Activated CD4-positive, alpha-beta T cell treated with anti-CD3 and anti-CD28 coated beads, Interleukin-2, amount 10 ng/mL, durations not matched to agents 7 days and 5 days (primary cell): ENCODE measurements at places on chromosomes 6 and 20.

GRCh38 chr6:111988926-111989325, 65.0 kb upstream of the CCN6 start:
- peak overlapping the region; percentile 90 for H3K27ac ChIP-seq
- H3K4me3 ChIP-seq = no peak overlapping the region
- peaks cover 14% of the 10 kb centered on the region for H3K36me3 ChIP-seq

GRCh38 chr20:23436681-23437080, 2.8 kb upstream of the CSTL1 start:
- H3K27me3 ChIP-seq = peaks cover 8% of the 10 kb centered on the region
- H3K4me3 ChIP-seq = no peak overlapping the region
- H3K4me1 ChIP-seq = no peaks in the 10 kb centered on the region
- H3K36me3 ChIP-seq = no peaks in the 10 kb centered on the region
- no peak for DNase-seq

GRCh38 chr6:155117785-155118184, 122.7 kb downstream of the TIAM2 start:
- DNase-seq = no peak
- no peaks in the 10 kb centered on the region for H3K4me1 ChIP-seq
- H3K27ac ChIP-seq = no peak overlapping the region
- no peaks in the 10 kb centered on the region for H3K27me3 ChIP-seq
- no peak overlapping the region for H3K4me3 ChIP-seq

DNA sequence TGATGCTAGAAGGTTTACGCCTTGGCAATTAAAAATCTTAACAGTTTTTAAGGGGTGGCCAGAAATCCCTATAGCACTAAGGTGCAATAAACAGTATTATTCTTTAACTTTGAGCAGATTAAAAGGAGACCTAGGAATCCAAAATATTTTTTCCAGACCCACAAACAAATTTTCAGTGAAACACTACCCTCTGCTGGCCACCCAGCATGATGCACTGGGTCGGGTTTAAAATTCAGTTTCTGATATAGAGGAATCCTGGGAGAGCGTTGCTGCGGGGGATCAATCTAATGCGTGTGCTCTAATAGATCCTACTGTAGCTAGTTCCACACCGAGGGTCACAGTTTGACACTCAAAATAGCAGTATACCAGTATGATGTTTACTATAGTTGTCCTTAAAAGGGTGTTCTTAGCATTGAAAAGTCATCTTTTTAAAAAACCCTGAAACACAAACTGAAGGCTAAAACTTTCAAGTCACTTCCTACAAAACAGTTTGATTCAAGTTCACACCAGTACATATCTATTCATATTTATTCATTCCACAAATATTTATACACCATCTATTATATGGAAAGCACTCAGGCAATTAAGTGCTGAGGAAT, 10.2 kb downstream of the UBE3D start:
- no peak overlapping the region for H3K4me3 ChIP-seq
- H3K27me3 ChIP-seq = no peaks in the 10 kb centered on the region

DNA sequence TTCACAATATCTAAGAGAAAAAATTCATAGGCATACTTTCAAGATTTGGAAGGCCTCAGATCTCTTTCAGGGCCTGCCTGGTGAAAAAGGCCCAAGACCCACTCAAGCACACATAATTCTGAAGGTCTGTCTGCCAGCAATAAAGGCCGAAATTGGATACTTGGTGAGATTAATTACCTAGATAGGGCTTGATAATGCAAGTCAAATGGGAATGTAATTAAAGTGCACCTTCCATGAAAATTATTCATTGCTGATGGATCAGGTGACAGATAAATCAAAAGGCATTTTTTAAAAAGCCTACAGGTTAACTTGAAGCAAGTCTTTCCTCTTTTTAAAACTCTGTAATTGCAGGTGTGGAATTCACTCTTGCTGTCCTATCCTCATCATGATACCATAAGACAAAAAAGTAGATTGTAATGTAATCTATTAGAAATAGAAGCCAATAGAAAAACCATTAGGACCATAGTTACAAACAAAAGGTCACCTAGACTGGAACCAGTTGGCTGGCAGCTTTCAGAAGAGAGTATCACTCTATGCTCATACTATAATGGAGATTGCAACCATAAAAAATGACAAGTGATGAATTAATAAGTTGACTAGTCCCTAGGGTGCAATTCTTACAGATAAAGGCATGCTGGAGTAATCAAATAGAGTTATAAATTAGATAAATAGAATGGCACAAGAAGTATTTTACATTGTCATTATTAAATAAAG, 77.3 kb downstream of the EPHA7 start:
- H3K36me3 ChIP-seq = no peaks in the 10 kb centered on the region
- H3K4me1 ChIP-seq = no peaks in the 10 kb centered on the region
- no peak overlapping the region for H3K4me3 ChIP-seq
